ENCODE measurements at places on chromosomes 6 and 20. TPM values are rescaled to one million over a fixed set of nuclear protein-coding genes. Genes with fewer than 3 reads are reported as not detected.

RNGTT gene
- 12.7 TPM for total RNA-seq

CAGE1 gene
- under 0.01 TPM for total RNA-seq

NHLRC1 gene
- 3.1 TPM for total RNA-seq

MCCD1 gene
- total RNA-seq, result not detected

- DNase-seq, result no peak
Observed at GRCh38 chr6:150236114-150236513, 93.3 kb downstream of the PPP1R14C start.

DNA sequence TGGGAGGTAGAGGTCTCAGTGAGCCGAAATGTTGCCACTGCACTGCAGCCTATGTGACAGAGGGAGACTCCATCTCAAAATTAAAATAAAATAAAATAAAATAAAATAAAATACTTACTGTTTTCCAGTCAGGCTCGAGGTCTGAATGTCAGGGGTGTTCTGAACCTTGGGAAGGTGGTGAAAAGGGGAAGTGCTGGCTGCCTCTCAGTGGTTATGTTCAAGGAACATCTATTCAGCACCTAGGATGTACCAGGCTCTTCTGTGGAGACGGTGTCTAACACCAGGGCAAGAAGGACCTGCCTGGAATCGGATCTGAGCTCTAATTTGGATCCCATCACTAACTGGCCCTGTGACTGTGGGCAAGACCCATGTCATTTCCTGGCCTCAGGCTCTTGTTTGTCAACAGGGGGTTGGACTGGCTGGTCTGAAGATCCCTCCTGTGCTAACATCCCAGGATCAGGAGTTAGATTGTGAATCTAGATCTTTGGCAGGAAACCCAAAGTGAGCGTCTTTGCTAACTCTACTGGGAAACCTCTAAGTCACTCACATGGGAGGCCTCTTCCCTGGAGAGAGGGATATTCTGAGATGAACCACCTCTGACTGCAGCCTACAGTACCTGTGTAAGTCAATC, 63.4 kb upstream of the SIRPG start:
- DNase-seq, result no peak

GRCh38 chr20:41364967-41365765, 1.5 kb downstream of the EMILIN3 start:
- DNase-seq, result no peak

GRCh38 chr6:100226811-100227210, 232.8 kb upstream of the MCHR2 start:
- no peak for DNase-seq

- DNase-seq, result no peak
Observed at GRCh38 chr6:11233673-11234573, 1.5 kb upstream of the NEDD9 start.

GRCh38 chr6:84249724-84250123, 22.3 kb upstream of the CEP162 start:
- DNase-seq, result peak; percentile 4
